ENCODE measurements at places on chromosomes 13 and 19. TPM values are rescaled to one million over a fixed set of nuclear protein-coding genes. Genes with fewer than 3 reads are reported as not detected.

DNA sequence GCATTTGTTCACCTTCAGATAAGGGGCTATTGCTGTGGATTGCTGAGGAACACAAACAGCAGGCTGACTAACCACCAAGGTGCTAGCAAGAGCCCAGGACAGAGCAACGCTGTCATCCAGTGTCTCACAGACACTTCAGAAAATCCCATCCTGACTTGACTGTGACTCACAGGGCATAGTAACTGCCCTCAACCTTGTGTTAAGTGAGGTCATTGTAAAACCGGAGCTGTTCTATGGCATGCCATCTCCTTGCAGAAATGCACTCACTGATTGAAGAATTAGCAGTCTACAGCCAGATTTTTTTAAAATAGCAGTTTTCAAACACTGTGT, 51.1 kb downstream of the TNFRSF19 start:
- no peaks in the 10 kb centered on the region for H3K36me3 ChIP-seq
- peak; percentile 40 for DNase-seq
- H3K4me1 ChIP-seq = peaks cover 38% of the 10 kb centered on the region
- H3K27ac ChIP-seq = no peak overlapping the region
- H3K27me3 ChIP-seq = no peaks in the 10 kb centered on the region
- H3K4me3 ChIP-seq = no peak overlapping the region

- H3K4me3 ChIP-seq = no peak overlapping the region
- H3K27me3 ChIP-seq = no peaks in the 10 kb centered on the region
- no peaks in the 10 kb centered on the region for H3K36me3 ChIP-seq
Observed at GRCh38 chr13:84126671-84127171, 244.4 kb upstream of the SLITRK1 start.

DNA sequence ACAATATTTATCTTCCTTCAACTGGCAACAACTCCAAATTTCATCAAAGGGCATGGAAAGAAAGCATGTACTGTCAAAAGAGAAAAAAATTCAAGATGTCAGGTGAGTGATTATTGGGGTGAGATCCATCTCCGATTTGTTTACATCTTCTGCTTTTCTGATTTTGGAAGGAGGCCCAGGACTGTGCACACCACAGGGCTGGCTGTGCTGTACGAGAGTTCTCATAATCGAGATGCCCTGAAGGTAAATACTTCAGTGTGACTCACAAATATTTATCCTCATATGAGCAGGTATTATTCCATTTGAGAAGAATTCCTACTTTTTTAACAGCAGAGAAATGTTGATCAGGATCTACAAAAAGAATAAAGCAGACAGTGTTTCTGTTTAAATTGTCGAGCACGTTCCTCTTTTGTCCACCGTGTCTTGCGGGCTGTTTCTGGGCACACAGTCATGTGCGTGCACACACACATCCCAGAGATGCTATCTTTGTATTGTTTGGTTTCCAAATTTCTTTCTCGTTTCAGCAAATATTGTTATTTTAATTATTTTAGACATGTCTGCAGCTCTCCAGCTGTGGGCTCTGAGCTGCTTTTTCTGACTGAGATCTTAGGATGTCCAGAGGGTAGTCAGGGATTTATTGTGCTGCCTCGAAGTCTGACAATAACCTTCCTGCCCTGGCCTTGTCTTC, 103.8 kb downstream of the KL start:
- H3K27ac ChIP-seq = no peak overlapping the region
- H3K4me3 ChIP-seq = no peak overlapping the region
- H3K4me1 ChIP-seq = no peaks in the 10 kb centered on the region
- DNase-seq = no peak
- no peaks in the 10 kb centered on the region for H3K27me3 ChIP-seq

DNA sequence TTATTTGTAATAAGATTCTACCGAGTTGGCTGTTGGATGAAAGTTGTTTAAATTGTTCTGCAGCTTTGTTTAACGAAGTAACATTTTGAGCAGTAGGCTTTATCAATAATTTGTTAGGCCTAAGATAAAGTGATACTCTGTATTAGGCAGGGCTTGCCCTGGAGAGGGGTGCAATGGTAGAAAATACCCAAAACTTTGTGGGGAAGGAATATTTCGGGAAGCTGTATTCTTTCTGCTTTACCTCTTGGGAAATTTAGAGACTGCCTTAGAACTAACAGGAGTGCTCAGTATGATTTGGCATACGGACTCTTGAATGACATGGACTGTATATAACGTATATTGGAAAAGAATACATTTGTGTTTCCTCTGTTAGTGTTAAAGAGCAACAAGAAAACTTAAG, 2.5 kb downstream of the PDS5B start:
- no peaks in the 10 kb centered on the region for H3K36me3 ChIP-seq
- no peak overlapping the region for H3K27ac ChIP-seq

- H3K4me1 ChIP-seq = no peaks in the 10 kb centered on the region
- H3K27me3 ChIP-seq = no peaks in the 10 kb centered on the region
- H3K4me3 ChIP-seq = no peak overlapping the region
- H3K36me3 ChIP-seq = no peaks in the 10 kb centered on the region
- no peak for DNase-seq
Observed at GRCh38 chr19:44597131-44597491, 16.3 kb upstream of the IGSF23 start.

- H3K27ac ChIP-seq = no peak overlapping the region
- no peak overlapping the region for H3K4me3 ChIP-seq
- H3K27me3 ChIP-seq = no peaks in the 10 kb centered on the region
- 0 out of 2 replicates have a peak, but pooled peaks cover under 1% of the 10 kb centered on the region for H3K36me3 ChIP-seq
- no peak for DNase-seq
Observed at GRCh38 chr19:32662186-32662585, 12.8 kb downstream of the ANKRD27 start.

GRCh38 chr13:105538346-105538745, 997.1 kb downstream of the EFNB2 start:
- H3K27ac ChIP-seq = no peak overlapping the region
- no peaks in the 10 kb centered on the region for H3K4me1 ChIP-seq
- no peak overlapping the region for H3K4me3 ChIP-seq
- no peaks in the 10 kb centered on the region for H3K36me3 ChIP-seq
- no peaks in the 10 kb centered on the region for H3K27me3 ChIP-seq

RNF225 gene
- 0.38 TPM for total RNA-seq

KLK14 gene
- not detected for total RNA-seq

TMEM145 gene
- total RNA-seq = not detected

Measured in SJCRH30 (cell line).